ENCODE measurements at places on chromosomes 6 and 20. TPM values are rescaled to one million over a fixed set of nuclear protein-coding genes. Genes with fewer than 3 reads are reported as not detected.

- no peak for DNase-seq
Observed at GRCh38 chr6:122567034-122567433, 43.2 kb upstream of the PKIB start.

Gene LGSN
- polyA plus RNA-seq: not detected

Gene SIRPD
- 3.7 TPM for polyA plus RNA-seq

- DNase-seq: no peak
Observed at GRCh38 chr6:15153191-15153590, 92.7 kb upstream of the JARID2 start.

Gene GLP1R
- not detected for polyA plus RNA-seq

DNA sequence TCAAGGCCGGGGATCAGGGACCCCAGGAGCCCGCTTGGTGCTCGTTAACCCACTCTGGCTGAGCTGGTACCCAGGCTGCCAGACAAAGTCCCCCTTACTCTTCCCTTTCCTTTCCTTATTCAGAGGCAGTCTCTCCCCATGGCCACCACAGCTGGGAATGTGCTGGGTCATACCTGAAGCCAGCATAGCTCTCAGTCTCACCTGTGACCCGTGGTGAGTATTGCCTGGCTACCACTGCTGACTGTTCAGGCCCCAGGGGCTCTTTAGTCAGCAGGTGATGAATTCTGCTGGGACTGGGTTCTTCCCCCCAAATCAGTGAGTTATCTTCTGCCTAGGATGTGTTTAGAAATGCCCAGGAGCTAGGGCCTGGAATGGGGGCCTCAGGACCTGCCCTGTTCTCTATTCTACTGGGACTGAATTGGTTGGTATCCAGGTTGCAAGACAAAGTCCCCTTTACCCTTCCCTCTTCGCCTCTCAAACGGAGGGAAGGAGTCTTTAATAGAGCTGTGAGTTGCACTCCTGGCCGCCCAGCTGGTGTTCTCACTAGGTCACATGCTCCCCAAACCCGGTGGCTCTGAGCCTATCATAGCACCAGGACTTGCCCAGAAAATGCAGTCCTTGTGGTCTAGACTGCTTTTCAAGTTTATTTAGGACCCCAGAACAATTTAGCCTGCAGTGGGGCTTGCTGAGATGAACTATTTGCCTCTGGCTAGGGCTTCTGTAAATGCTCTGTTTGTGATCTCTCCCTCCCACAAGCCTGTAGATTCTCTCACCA is 64.6 kb downstream of the MYO6 start:
- DNase-seq: no peak

Gene PDYN
- not detected for polyA plus RNA-seq

Measured in CD14-positive monocyte (primary cell).